SW 1271 (cell line): ENCODE measurements at places on chromosomes 4 and X.
A peak's percentile ranks its signal among the peaks of the same experiment; 100 is the strongest.

GRCh38 chr4:75654905-75655304 lies 18.3 kb downstream of the G3BP2 start:
- DNase-seq, result no peak

DNA sequence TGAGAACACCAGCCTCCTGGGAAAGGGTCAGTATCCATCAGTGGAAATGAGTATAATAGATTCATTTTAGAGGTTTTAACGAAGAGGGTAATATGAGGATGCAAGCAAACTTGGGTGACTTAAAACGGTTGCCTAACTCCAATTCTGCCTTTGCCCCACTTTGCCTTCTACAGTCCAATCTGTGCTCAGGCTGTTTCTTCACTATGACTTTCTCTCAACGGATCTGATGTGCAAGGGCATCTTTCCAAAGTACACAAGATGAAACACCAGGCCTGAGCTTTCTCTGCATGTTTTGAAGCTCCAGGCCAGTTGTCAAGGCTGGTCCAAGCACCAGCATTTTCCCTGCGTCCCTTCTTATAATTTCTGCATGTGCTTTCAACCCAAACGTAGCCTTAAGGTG lies 68.0 kb upstream of the TMEM164 start:
- DNase-seq, result no peak

- DNase-seq, result no peak
These were observed 100.8 kb upstream of the PLS3 start for GRCh38 chrX:115459883-115460880.

GRCh38 chrX:866441-866990 lies 235.9 kb downstream of the SHOX start:
- DNase-seq, result no peak

DNA sequence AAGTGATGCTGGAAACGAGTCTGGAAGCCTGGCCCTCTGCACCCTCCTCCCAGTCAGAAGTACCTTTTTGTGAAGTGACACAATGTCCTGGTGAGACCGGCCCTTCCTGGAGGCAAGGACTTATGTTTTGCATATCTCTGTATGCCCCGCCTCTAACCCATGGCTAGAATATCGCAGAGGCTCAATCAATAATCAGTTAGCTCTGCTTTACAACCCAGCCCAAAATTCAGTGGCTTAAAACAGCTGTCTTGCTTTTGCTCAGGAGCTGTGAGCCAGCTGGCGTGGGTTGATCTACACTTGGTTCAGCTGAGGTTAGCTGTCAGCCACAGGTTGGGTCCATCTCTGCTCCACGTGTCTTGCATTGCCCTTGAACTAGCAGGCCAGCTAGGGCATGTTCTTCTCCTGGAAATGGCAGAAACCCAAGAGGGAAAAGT lies 98.8 kb upstream of the METTL14 start:
- DNase-seq, result no peak

GRCh38 chr4:11223311-11223710 lies 205.4 kb downstream of the HS3ST1 start:
- no peak for DNase-seq

GRCh38 chr4:148203056-148203898 lies 238.9 kb downstream of the NR3C2 start:
- no peak for DNase-seq

DNA sequence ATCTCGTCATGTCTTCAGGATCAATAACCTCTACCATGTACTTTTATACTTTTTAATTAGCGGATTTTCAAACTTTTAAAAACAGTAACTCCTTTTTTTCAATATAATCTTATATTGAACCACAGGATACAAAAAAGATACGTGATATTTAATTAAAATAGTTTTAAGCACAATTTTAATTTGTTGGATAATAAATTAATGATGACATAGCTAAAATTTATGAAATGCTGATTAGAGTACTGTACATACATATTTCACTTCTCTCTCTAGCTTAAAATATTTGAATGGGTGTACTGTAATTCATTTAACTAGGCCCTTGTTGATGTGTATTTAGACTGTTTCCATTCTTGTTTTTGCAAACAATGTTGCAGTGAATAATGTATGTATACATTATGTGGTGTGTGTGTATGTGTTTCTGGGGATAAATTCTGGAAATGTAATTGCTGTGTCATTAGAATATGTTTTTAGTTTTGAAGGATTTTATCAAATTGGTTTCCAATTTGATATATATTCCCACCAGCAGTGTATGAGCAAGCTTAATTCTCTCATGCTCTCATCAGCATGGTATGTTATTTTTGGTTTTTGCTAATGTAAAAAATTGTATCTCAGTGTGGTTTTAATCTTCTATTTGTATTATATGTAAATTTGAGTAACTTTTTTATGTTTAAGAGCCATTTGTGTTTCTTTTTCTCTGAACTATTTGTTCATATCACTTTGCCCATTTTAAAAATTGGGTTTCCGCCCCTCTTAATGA lies 66.4 kb downstream of the CDKL5 start:
- DNase-seq, result no peak

DNA sequence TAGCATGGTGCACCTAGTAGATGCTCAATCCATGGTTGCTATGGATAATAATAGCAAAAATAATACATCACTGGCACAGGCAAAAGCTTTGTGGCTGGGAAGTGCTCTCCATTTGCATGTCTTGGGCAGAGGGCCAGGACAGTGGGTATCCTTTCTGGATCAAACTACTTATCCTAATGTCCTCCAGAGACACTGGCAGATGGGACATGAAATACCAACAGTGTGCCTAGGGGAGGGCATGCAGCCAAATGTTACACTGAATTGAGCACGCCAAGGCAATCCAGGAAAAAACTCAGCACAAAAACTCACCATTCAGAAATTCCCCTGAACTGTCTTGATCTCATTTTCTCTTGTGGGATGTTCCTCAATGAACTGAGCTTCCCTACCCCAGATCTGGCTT lies 98.6 kb upstream of the SCML1 start:
- no peak for DNase-seq

DNA sequence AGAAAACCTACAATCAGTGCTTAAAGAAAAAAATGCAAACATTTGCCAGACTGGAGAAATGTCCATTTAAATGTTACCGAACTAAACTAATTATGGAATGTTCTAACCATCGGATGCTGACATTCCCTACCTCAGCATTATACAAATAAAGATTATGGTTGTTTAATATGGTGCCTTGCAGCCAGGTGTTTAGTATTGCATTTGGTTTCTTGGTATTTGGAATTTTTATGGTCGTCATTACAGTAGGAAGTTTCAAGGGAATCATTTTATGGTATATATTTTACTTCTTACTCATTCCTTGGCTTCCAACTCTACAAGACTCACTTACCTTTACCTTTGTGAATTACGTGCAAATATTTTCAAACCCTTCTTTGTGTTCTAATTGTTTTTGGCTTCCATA lies 103.1 kb upstream of the PNPLA4 start:
- no peak for DNase-seq

- DNase-seq, result no peak
These were observed 7.3 kb downstream of the PITX2 start for GRCh38 chr4:110615353-110616237.

GRCh38 chr4:53476232-53477037 lies 99.0 kb downstream of the FIP1L1 start:
- DNase-seq, result no peak

DNA sequence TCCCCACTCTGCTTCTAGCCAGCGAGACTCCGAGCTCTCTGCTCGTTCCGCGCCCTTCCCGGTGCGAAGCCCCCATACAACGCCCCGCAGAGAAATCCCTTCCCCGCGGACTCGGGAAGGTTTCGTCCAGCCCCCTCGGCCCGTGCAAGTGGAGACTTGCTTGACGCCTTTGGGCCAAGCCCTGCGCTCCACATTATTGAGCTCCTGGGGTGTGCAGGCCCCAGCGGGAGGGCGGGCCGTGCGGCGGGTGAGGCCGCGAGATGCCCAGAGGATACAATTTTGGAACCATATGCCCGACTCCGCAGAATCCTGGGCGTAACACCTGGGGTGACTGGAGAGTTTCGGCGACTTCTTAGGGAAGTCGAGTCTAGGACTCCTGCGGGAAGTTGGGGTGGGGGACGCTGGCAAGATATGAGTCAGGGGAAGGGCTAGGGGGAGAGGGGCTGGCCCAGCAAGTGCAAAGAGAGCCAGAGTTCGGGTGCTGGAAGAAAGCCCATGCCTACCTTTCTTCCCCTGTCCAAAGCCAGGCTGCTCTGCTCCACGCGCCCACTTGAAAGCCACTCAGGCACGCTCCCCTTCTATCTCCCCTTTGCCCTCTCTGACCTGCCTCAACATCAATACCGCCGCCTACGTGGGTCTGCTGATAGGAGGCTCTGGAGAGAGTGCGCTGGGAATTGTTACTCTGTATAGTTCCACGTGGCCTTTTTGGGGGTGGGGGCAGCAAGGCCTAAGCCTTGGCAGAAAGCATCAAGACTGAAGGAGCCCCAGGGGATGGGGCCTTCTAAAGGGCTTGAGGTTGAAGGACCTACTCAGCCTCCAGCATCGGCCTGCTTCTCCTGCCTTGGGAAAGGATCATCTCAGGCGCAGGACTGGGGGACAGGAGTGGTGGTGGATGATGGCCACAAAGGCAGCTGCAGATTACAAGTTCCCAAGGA lies 1.2 kb upstream of the ELF4 start:
- DNase-seq, result no peak

DNA sequence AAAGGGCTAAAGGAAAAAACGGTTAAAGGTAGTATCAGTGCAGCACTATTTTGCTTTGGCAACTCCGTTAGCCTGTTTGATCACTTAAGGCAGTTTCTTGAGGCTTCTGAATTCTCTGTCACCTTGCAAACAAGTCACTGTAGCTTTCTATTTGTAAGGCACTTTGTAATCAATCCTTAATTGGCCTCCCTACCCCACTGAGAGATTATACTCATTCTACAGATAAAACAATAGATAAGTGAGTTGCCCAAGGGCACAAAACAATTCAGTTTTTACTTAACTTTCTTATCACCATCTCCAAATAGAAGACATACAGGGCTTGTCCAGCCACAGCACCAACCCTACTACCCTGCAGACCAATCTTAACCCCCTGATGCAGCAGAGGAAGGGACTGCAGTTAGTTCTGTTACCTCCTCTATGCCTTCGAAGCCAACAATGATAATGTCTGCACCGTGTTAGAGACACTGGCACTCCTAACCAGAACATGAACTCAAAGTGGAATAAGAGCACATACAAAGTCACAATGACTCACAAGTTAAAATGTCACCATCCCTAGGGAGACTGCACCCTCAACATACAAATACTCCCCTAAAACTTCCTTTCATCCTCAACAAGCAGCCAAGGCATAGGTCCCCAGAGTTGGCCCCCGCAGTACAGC lies 1.7 kb downstream of the TMEM185A start:
- DNase-seq, result no peak

GRCh38 chr4:107183155-107183774 lies 147.2 kb upstream of the DKK2 start:
- DNase-seq, result peak; percentile 49

GRCh38 chr4:76200771-76201231 lies 12.8 kb downstream of the SCARB2 start:
- no peak for DNase-seq

- no peak for DNase-seq
These were observed 2.0 kb downstream of the BCOR start for GRCh38 chrX:40095583-40096394.

DNA sequence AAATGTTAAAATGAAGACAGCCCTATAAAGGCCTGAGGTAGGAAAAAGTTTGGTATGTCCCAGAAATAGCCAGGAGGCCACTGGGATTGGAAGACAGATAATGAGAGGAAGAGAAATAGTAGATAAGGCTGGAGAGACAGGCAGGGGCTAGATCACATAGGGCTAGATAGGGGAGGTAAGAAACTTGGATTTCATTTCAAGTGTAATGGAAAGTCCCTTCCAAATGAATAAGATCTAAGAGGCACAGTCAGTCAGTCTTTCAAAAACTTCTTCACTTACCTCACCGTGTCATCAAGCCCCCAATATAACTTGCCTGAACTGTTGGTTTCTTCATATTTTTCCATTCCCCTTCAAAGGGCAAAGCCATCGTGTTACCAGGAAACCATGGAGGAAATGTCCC lies 121.8 kb downstream of the SPCS3 start:
- DNase-seq, result no peak
